ENCODE measurements at places on chromosomes 12 and 14.

GRCh38 chr12:40834321-40834720 is 142.1 kb downstream of the CNTN1 start:
- no peak for DNase-seq

DNA sequence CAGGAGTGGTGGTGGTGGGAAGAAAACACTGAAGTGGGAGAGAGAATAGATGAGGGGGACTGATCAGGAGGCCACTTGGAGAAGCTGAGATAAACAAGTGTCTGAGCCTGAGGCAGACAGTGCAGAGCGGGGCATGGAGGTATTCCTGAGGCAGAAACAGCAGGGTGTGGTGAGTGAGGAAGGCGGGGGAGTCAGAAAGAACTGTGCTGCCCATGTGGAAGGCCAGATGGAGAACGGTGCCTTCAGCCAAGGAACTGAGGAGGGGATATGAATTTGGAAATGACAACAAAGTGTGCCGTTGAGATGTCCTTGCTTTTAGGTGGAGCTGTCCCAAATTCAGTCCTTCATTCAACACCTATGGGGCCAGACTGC is 13.7 kb downstream of the APPL2 start:
- DNase-seq: no peak

DNA sequence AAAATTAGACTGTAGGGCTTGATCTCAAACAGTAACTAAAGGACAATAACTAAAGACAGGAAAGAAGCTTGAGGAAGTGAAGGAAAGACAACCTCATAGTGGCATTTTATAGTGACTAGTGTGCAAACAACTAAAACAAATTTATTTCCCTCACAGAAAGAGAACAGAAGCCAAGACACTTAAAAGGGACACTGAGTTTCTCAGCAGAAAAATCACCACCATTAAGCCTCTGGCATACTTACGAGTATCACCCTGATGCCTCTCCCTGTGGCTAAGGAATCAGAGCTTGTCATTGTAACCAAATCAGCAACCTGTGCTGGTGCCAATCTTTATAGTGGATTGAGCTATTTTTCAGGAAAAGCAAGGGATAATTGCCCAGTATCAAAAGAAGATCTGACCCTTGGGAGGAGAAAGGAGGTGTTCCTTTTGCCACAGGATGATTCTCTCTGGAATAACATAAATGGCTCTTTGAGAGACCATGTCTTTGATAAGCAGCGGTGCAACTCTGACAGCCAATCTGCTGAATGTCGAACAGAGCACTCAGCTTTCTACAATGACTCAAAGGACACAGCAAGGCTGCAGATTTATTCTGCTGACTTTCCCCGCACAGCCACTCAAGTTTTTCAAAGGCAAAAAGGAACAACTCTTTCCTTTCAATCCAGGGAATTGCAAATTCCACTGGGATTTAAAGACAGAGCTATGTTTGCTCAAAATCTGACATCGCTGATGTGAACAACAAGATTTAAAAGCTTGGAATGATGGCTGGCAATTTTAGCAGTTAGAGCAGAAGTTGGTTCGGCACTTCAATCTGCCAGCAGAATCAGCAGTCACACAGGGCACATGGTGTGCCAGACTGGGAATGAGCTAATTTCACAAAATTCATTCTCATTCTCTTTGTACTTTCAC is 34.6 kb downstream of the ATF7 start:
- no peak for DNase-seq

DNA sequence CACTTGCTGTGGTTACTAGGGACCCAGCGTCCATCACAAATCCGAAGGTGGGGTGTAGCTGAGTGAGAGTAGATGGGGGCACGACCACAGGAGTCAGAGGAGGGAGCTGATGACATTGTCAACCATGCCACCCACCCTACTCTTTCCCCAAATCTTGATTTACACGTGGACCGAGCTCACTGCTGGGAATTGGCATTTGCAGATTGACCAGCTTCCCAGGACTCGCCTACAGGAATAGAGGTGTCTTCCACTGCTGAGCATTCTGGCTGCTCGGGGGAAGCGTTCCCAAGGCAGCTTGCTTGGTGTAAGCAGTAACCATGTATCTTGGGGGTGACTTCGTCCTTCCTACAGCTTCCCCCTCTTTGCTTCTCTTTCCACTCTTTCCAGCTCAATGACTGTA is 353 bp upstream of the PTPRR start:
- DNase-seq: no peak

DNA sequence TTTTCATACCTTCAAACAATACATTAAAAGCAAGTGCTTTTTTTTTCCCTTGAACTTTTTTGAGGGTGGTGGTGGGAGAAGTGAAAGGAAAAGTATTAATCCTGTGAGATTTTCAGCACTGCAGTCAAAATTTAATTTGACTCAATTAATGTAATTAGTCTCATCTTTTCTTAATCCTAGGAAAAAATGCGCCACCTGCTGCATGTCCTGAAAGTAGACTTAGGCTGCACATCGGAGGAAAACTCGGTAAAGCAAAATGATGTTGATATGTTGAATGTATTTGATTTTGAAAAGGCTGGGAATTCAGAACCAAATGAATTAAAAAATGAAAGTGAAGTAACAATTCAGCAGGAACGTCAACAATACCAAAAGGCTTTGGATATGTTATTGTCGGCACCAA is 52.2 kb downstream of the SPATA7 start:
- no peak for DNase-seq

DNA sequence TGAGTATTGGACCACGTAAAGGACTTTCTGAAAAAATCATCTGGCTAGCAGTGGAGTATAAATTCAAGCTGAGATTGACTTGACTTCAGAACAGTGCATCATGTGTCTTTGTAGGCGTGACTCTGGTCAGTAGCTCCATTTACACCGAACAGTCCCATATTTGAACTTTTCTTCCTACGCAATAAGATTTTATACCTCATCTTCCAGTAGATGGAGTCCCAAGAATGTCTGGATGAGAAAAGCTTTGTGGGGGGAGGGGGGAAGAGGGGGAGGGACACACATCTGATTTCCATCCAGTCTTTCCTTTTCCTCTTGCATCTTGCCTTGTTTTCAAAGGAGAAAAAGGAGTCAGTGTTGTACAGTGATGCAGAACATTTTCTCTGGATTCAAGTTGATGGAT is 241.0 kb downstream of the EMP1 start:
- DNase-seq: no peak

- DNase-seq: no peak
Measured at GRCh38 chr12:24177889-24178288, 228.4 kb upstream of the SOX5 start.

- no peak for DNase-seq
Measured at GRCh38 chr12:94205822-94206221, 57.4 kb downstream of the PLXNC1 start.

Data from EL (cell line).